ENCODE measurements at places on chromosomes 7 and 10. TPM values are rescaled to one million over a fixed set of nuclear protein-coding genes. Genes with fewer than 3 reads are reported as not detected.

Gene CYP26A1
- total RNA-seq, result not detected

Gene PNLIPRP3
- total RNA-seq, result not detected

Gene CACNB2
- total RNA-seq, result 0.49 TPM

Gene CAMK1D
- 12.6 TPM for total RNA-seq

Gene C10orf71
- not detected for total RNA-seq

Gene ZC3HAV1L
- total RNA-seq, result 0.78 TPM

Gene MRPL32
- 27.7 TPM for total RNA-seq

Gene CAMK2B
- total RNA-seq, result not detected

Gene MMP21
- total RNA-seq, result 0.84 TPM

Gene ZNF92
- total RNA-seq, result 20.8 TPM

Gene CDK1
- total RNA-seq, result 0.50 TPM

Gene RBM20
- 0.40 TPM for total RNA-seq

Gene LEP
- total RNA-seq, result not detected

Gene PON1
- not detected for total RNA-seq

Gene CRCP
- 34.0 TPM for total RNA-seq

Gene OR2A5
- not detected for total RNA-seq

Gene FOXP2
- total RNA-seq, result not detected

Gene NKX1-2
- not detected for total RNA-seq

Gene PROSER2
- total RNA-seq, result 0.10 TPM

Gene FGL2
- total RNA-seq, result 129 TPM

DNA sequence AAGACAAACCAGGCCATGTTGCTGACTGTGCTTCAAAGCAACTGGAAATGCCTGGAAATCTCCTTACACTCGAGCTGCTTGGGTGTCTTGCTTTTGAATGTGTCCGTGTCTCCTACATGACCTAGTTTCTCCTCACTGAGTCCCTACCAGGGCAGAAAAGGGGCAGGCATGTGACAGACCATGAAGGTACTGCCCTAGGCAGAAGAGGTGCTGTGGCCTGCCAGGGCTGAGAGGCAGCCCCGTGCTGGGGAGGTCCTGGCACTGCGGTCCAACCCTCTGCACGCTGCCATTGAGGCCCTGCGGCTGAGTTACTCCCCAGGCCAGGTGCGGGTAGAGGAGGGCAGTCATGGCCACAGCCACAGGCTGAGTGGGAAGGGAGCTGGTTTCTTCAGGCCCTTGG is 159.3 kb downstream of the LYZL1 start:
- DNase-seq, result no peak

DNA sequence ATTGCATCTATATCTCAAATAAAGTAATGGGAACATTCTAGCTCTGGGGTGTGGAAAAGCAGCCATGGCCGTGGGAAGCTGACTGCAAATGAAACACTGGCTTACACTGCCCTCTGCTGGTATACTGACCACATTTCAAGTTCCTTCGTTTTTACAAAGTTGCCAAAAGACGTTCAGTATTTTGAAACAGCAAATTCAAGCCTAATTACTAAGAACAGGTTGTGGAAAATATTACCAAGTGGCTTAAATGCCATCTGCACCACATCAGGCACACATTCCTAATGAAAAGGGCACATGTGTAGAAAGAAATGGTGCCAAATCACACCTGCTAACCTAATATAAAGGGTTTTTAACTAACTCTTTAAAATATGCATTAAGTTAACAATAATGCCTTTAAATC is 83.9 kb downstream of the JAZF1 start:
- peak; percentile 28 for DNase-seq

- DNase-seq, result no peak
These were observed 79.1 kb upstream of the NEUROD6 start for GRCh38 chr7:31419505-31420055.

- no peak for DNase-seq
These were observed 470.1 kb downstream of the GFRA1 start for GRCh38 chr10:115802911-115803310.

DNA sequence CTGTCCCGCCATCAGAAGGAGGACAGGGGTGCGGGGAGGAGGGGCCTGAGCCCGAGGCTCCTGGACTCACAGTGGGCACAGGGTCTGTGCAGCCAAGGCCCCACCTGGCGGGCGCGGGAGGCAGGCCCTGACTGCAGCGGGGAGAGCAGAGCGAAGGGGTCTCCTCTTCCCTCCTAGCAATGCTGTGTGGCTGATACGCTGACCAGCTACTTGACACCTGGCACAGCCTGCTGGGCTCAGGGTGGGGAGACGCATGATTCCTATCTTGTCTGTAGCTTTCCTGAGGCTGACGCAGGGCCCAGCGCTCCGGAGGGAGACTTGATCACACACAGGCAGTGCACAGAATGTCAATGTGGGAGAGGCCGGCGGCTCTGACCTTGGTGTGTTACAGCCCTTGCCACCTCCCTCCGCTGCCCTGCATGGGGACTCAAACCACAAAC is 174.9 kb downstream of the ELFN1 start:
- DNase-seq, result no peak

DNA sequence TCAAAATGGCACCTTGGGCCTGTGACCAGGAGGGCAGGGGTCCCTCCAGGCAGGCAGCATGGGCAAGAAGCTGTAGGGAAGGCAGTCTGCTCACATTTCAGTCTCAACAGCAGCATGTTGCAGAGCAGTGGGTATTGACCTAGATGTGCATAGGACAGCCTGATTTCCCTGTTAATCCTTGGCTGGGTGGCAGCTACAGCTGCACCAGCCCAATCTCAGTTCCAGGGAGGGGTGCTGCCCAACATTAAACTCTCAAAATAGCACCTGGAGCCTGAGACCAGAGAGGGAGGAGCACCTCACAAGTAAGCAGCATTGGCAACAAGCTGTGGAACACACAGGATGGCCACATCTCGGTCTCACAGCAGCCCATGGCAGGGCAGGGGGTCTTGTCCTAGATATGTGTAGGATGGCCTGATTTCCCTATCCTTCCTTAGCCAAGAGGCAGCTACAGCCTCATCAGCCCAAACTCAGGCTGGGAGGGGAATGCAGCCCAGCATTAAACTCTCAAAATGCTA is 10.3 kb downstream of the TMEM140 start:
- DNase-seq, result no peak

DNA sequence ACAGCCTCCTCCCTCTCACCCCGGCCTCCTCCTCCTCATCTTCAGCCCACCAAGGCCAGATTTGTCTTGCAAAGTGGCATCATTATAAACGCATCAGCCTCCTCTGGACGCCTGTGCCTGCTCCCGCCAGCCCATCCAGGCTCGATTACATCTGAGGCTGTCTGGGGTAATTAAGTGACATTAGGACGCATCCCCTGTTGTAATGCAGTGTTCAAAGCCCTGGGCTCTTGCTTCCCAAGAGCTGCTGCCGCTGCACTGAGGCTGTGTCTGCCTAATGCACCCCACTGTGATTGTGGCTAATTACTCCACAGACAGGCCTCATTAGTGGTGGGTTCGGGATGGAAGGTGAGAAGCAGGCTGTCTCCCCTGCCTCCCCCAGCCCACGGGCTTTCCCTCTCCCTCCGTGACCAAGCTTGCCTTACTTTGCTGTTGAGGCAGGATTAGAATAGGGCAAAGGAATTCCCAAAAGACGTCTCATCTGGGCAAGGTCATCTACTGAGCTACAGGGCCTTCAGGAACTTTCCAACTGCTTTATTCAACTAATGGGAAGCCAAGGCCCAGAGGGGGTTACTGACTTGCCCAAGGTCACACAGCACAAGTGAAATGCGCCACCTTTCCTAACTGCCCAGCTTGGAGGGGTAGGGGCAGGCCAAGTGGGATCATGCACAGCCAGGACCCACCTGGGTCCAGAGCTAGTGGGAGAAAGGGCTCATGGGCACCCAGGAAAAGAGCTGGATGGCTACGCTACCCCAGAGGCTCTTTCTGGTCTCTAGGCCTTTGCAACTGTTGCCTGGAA is 66.2 kb upstream of the PCBD1 start:
- DNase-seq, result no peak

- no peak for DNase-seq
These were observed 144.3 kb downstream of the KIF20B start for GRCh38 chr10:89845541-89846280.

GRCh38 chr10:127012769-127013152 is 107.5 kb downstream of the DOCK1 start:
- DNase-seq, result no peak

GRCh38 chr7:92631067-92631849 is 41.1 kb upstream of the FAM133B start:
- DNase-seq, result no peak

DNA sequence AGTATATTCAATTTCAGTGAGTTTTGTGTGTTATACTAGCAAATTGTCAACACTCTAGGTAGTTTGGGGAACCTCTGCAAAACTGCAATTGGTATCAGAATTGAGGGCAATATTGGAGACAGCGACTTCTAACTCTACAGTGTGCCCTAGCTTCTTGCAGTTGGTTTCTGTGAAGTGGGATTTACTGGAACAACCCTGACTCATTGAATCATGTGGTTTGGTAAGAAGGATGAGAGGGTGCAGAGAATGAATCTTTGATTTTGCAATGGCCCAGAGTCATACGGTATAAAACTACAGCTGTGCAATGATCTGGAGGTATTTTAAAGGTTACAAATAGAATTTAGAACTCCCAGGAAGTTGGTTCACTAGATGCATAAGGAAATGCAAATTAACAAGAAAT is 129.1 kb upstream of the PPP1R3A start:
- DNase-seq, result no peak

DNA sequence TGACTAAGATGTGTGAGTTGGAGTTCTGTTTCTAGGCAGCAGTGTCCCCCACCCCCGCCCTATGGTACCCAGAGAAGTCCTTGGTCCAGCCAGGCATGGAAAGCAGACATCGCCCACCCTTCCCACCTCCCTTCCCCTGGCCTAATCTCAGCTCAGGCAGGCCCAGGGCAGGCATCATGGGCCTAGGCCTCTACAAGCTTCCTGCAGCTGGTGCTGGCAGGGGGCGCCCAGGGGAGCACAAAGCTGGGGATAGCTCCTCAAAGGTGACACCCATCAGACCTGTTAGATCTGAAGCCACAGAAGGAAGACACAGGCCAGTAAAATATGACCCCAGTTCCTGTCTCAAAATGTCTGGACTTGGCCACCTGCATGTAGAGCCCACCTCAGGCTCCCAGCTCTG is 18.9 kb upstream of the UNC5B start:
- DNase-seq, result no peak

GRCh38 chr7:41256186-41256945 is 446.5 kb downstream of the INHBA start:
- DNase-seq, result no peak

DNA sequence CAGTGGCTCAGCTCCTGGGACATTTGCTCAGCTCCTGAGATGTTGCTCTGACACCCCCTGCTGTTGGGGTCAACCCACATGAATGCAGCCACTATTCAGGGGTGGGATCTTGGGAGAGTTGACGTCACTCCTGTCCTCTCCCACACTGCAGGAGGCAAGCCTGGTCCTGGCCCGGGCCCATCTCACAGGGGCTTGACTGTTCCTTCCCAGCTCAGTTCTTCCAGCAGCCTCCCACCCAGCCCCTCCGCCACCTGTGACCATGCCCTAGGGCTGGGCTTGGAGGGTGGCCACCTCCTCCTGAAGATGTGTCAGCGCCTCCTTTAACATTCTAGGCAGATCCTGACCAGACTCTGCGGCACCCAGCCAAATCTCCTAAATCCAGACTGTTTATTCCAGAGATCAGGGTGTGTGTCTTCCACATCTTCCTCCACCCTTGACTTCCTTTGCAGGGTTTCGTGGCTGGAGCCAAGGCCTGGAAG is 19.1 kb upstream of the OPALIN start:
- DNase-seq, result no peak

DNA sequence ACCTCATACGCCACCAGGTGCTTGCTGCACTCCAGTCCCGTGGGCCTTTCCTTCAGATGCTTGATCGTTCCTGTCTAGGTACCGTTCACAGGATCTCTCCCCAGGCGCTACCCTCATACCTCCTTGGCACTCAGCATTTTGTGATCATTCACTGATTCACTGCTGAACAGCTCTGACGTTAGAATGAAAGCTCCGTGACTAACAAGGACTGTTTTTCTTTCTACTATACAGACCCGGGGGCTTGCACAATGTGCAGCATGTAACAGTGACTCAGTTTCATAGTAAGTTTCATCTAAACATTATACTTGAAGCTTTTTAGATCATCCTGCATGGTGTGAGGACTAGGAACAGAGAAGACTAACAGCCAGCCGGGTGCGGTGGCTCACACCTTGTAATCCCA is 20.6 kb downstream of the KIN start:
- no peak for DNase-seq

GRCh38 chr10:35723059-35723458 is 81.0 kb upstream of the FZD8 start:
- DNase-seq, result no peak

GRCh38 chr10:101464599-101464998 is 110.6 kb downstream of the BTRC start:
- no peak for DNase-seq

GRCh38 chr10:87872828-87873227 is 9.4 kb downstream of the PTEN start:
- DNase-seq, result no peak

GRCh38 chr7:153381275-153382040 is 621.9 kb downstream of the ACTR3B start:
- no peak for DNase-seq

- DNase-seq, result no peak
These were observed 12.0 kb downstream of the SGCE start for GRCh38 chr7:94643771-94644545.

DNA sequence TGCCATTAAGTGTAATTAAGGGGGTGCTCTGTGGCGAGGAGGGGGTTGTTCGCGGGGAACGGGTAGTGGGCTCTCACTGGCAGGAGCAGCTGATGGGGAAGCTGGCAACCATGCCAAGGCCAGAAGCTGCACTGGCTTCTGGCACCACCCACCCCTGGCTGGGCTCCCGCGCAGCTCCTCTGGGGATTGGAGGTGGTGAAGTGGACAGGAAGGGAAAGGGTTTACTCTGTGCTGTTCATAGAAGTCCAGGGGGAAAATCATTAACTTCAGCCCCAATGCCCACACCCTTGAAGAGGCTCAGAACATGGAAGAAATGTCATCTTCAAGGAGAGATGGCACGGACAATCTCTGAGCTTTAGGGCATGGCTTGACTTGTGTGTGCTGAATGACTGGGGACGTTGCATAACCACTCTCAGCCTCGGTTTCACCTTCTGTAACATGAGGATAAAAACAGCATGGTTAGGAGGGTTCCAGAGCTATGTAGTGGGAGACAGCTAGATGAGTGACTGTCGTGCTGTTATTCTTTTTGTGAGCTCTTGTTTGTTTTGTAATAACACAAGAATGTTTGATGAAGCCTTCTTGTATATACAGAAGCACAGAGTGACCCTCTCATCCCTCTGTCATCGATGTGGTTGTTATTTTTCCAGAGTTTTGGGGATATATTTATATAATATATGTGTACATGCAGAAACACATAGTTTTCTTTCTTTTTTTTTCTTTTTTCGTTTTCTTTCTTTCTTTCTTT is 29.9 kb downstream of the KAZALD1 start:
- no peak for DNase-seq

GRCh38 chr7:42227021-42227420 is 10.0 kb downstream of the GLI3 start:
- no peak for DNase-seq

- no peak for DNase-seq
These were observed 84.3 kb upstream of the MTPN start for GRCh38 chr7:136061433-136061832.

- no peak for DNase-seq
These were observed 331.3 kb downstream of the PHTF2 start for GRCh38 chr7:78129865-78130264.

GRCh38 chr7:134940729-134941128 is 45.6 kb upstream of the AGBL3 start:
- DNase-seq, result no peak

GRCh38 chr7:149254181-149254858 is 7.7 kb upstream of the ZNF783 start:
- no peak for DNase-seq

Measured in naive thymus-derived CD4-positive, alpha-beta T cell (primary cell).